Umbilical cord (tissue), 2 donors: ENCODE measurements at places on chromosomes 12 and 14.

DNA sequence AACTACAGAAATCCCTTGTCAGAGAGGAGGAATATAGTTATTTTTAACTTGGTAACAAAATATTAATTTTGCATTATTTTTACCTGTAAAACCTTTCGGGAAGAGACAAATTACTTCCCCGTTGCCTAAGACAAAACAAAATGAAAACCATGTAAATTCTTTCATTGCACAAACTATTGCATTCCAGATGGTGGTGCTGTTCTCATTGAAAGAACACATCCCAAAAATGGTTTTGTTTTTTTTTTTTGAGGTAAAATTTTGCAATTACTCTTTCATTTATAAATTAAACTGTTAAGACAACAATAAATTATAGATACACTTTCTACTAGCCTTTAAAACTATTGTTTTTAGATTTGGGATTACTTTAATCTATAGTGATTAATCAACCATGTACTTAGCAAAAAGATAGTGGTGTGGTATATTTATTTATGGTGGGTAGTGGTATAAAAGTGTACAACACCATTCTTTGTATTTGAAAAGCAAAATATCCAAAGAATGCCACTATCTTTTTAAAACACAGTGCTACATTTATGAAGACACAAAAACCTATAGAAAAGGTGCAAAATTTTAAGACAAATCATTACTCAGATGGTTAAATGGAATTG is 115.5 kb downstream of the SLC38A1 start:
- peak; percentile 52 for DNase-seq

DNA sequence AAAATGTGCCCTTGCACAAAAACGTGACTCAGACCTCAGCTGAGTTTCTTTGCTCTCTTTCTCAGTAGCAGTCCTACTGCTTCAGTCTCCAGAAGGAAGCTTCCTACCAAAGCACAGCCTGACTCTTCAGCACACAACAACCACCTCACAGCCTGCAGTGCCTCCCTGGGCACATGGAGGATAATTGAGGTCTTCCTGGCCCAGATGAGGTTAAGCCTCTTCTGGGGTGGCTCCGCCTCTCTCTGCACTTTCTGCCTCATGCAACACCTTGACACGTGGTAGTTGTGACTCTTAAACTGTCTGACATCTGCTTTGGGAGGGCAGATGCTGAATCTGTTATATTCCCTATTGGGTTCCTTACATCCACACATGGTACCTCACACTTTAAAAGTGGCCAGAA is 33.8 kb downstream of the GIT2 start:
- DNase-seq, result no peak

- DNase-seq, result no peak
Observed at GRCh38 chr12:39331539-39332261, 111.2 kb downstream of the KIF21A start.

GRCh38 chr12:107992870-107993451 is 136.1 kb upstream of the WSCD2 start:
- peak; percentile 26 for DNase-seq

GRCh38 chr14:72129291-72129690 is 197.1 kb downstream of the RGS6 start:
- DNase-seq, result no peak

GRCh38 chr14:35385042-35385839 is 19.3 kb downstream of the NFKBIA start:
- peak; percentile 93 for DNase-seq

DNA sequence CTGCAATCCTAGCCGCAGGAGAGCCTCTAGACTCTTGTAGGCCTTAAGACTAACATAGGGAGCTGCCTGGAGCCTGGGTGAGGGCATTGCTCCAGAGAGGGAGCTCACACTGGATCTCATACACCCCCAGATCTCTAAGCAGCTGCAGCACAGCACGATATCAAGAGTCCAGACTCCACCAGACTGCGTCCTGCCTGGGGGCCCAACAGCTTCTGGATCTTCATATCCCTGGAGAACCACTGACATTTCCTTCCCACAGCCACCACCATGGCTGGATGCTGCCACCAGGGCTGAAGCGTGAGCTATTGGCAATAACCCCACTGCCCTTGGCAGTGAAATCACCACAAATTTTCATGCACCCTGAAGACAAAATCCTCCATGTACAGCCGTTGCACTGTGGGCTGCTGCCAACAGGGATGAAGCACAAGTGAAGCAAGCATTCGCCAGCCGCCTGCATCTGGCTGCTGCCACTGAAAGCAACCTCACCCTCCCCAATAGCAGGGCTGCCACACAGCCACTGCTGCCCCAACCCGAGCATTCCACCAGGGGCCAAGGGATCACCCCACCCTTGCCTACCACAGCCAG is 28.2 kb downstream of the CACNA2D4 start:
- no peak for DNase-seq

DNA sequence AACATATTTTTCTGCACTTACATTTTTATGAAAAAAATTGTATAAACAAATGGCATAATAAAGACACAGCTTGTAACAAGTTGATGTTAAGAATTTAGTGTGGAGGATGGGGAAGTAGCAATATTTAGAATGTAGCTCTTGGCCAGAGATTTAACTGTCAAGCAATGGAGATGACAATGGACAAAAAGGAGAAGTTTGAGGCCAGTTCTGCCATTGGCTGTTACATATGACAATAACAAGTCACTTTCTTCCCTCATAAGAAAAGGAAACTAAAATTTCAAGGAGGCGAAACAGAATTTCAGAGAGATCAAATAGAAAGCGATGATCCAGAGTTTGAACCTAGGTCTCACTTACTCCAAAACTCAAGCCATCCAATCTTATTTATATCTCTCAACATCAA is 122.8 kb upstream of the CCDC175 start:
- no peak for DNase-seq
